ENCODE measurements at places on chromosomes 1 and 21.

DNA sequence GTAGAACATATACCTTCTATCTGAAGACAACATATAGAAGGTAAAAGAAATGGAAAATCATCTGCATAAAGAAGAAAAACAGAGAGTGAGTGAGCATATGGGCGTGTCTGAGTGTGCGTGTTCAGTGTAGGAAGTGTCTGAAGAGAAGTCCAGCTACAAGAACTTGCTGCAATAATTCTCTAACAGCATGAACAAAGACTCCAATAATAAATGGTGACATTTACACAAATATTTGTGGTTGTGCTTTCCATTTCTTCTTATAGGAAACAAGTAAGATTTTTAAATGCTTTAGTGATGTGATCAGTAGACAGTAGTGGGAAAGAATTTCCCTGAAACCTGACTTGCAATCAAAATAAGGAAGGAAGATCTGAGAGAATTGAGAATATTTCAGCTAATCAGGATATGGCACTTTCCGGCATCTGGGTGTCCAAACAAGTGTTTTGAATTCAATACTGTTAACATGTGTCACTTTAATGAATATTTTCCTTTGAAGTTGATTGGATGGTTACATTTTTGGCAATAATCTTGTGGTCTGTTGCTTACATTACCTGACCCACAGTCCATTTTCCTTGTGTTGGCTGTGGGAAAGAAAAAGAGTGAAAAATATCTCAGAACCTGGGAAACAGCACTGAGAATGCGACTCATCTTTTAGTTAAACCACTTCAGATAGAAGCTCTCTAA is 154.0 kb downstream of the TGFB2 start:
- no peak for DNase-seq

DNA sequence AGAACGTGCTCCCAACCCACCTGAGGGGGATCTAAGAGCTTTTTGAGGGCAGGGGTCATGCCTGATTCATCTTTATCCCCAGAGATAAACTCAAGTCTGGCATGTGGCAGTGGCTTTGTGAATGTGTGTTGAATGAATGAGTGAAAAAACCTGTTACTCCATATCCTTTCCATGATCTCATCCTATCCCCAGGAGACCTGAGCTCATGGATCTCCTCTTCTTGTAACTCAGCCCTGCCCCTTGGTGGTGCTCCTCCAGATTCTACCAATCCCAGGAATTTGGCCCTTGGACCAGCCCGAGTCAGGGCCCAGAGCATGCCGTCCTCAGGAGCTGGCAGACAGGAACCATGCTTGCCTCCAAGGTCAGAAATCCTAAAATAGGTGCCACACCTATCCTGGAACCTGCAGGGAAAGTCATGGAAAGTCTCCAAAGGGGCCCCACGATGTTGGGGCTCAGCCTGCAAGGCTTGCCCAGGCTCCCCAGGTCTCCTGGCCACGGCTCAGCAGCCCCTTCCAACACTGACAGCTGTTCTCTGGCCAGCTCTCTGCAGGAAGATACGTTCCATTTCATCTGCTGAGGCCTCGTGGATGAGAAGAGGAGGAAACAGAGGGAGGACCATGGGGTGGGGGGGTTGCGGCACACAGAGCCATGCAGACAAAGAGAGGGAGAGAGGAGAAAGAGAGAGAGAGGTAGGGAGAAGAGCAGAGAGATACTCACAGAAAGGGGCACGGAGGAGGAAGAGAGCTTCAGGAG is 214.6 kb downstream of the TRABD2B start:
- no peak for DNase-seq

GRCh38 chr21:38590449-38591217 is 92.4 kb upstream of the ERG start:
- no peak for DNase-seq

- DNase-seq: no peak
Measured at GRCh38 chr1:235424092-235424491, 56.9 kb downstream of the TBCE start.

DNA sequence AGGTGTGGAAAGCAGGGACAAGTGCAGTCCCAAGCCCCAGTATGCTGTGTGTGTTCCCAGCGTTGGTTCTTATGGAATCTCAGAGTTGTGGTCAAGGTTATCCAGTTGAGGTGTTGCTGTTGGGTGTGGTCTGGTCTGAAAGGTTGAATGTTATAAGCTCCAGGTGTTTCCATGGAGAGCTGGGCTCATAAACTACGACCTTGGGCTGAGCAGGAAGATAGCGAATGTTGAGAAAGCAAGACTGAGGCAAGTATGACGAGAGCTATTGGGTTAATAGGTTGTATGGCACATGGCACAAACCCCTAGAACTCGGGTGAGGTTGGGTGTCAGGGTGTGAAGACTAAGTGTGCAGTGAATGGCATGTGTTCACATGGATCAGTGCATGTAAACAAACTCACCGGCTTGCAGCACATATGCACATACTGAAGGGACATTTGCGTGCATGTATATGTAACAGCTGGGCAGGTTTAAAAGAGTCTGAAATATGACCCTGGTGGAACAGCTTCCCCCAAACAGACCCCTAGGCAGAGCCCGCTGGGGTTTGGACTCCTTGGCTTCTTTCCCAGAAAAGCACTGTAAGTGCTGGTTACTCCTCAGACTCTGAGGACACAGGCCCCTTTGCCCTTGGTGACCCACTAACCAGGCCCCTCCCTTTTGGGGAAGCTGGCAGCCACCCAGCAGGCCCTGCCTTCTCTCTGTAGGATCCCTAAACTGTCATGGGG is 117.5 kb downstream of the NAV1 start:
- DNase-seq: peak; percentile 54

DNA sequence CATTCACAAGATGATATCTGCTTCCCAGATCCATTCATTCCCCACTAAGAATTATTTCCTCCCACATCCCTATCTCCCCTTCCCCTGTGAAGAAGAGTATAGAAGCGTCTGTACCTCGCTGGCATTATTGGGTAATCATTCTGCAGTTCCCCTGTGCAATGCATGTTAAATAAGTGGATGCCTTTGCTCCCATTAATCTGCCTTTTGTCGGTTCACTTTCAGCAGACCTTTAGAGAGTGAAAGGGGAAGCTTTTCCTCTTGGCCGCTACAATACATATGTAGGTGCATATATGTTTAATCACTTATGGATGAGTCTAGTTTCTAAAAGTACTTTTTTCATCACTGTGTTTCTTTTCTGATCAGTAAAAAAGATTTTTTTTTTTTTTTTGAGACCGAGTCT is 7.0 kb downstream of the CLCN6 start:
- no peak for DNase-seq

- peak; percentile 63 for DNase-seq
Measured at GRCh38 chr1:41925712-41926111, 7.0 kb upstream of the HIVEP3 start.

DNA sequence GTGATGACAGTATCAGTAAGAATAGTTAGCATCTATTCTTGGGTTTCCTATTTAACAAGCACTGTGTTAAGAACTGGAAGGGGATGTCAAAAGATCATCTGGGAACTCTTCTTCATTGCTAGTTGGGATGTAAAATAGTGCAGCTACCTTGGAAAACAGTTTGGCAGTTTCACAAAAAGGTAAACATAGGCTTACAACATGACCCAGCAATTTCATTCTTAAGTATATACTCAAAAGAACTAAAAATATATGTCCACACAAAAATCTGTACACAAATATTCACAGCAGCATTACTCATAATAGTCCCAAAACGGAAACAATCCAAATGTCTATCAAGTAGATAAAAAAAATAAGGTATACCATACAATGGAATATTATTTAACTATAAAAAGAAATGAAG is 45.7 kb downstream of the DIPK1A start:
- DNase-seq: no peak

DNA sequence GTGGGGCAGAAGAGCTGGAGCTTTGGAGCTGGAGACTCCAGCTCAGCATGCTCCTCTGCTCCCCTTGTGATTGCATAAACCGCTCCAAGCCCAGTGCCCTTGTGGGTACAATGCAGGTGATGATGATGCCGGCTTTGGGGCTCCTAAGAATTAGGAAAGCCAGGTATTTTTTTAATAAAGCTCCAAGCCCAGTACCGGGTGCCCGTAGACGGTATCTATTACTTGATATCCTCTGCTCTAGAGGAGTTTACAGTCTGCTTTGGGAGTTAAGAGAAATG is 27.2 kb downstream of the TENT5C start:
- DNase-seq: no peak

GRCh38 chr1:28036431-28036830 is 52.0 kb downstream of the EYA3 start:
- no peak for DNase-seq

All from NCI-H2029 (cell line).